ENCODE measurements at places on chromosomes 1 and 21. TPM values are rescaled to one million over a fixed set of nuclear protein-coding genes. Genes with fewer than 3 reads are reported as not detected.

DNA sequence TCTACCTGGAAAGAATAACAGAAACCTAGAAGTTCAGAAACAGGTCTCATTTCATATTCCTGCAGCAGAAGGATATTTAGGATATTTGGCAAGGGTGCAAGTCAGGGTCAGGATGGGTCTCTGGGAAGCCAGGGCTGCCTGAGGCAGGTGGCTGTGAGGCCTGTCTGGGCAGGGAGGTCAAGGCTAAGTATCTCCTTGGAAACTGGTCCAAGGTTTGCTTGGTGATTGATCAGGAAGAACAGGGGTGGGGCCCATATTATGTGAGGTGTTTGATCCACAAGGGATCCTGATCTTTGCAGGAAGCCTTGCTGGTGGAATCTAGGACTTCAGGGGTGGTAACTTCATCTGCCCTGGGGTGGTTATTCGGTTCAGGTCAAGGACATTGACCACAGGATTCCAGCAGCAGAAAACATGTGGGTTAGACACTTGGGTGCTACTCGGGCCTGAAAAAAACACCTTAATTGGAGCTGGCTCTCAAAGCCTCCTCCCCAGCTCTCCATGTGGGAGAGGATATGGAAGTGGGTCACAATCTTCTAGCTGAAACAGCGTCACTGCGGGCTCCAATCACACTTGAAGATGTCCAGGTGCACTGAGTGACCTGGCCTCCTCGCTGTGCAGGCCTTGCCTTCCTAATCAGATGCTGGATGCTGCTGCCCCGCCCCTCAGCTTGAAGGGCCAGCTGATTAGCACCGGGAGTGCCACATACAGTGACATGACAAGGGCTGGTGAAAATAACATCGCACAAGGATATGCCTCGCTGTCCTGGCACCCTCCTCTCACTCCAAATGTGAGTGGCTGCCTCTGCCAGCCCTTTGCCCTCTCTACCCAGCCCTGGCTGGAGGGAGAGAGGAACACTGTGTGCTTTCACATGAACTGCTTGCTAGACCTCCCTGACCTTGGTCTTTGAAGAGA is 8.7 kb downstream of the CTNNBIP1 start:
- H3K27ac ChIP-seq, result no peak overlapping the region
- no peak overlapping the region for H3K4me3 ChIP-seq
- H3K4me1 ChIP-seq, result peaks cover 53% of the 10 kb centered on the region
- no peak for DNase-seq
- H3K36me3 ChIP-seq, result no peaks in the 10 kb centered on the region

- DNase-seq, result no peak
- no peak overlapping the region for H3K27ac ChIP-seq
- no peaks in the 10 kb centered on the region for H3K27me3 ChIP-seq
- H3K4me1 ChIP-seq, result no peaks in the 10 kb centered on the region
- H3K36me3 ChIP-seq, result no peaks in the 10 kb centered on the region
Measured at GRCh38 chr1:78267513-78268218, 221.9 kb downstream of the GIPC2 start.

GRCh38 chr21:30146558-30147282 is 19.9 kb downstream of the CLDN17 start:
- no peaks in the 10 kb centered on the region for H3K27me3 ChIP-seq
- no peak overlapping the region for H3K27ac ChIP-seq
- DNase-seq, result no peak
- no peaks in the 10 kb centered on the region for H3K4me1 ChIP-seq
- H3K4me3 ChIP-seq, result no peak overlapping the region
- H3K36me3 ChIP-seq, result no peaks in the 10 kb centered on the region

DNA sequence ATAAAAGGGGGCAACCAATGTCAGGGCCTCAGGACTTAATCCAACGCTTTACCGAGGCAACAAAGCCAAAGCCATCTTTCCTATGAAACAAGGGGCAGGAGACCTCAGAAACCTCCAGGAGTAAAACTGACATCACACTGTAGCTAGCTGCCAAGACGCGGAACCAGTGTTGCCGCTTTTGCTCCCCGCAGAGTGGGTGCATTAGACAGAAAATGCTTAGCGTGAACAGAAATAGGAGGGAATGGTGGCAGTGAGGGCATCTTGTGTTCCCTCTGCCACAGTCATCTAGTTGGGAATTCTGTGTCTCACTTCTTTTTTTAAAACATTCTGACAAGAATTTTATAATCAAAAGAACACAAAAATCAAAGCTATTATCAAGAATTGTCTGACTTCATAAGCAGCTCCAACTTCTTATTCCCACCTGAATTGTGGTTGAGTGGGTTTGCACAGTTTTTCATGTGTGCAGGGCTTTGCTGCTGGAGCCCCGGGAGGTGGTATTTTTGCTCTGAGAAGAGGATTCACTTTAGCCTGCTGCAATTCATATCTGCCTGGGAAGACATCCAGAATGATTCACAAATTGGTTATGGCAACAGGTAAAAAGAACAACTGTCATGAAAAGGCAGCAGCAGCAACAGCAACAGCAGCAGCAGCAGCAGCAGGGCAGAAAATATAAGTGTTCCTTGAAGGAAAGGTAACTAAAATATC is 82.2 kb upstream of the DIRAS3 start:
- no peak overlapping the region for H3K27ac ChIP-seq
- no peaks in the 10 kb centered on the region for H3K27me3 ChIP-seq
- H3K36me3 ChIP-seq, result no peaks in the 10 kb centered on the region
- no peak for DNase-seq
- peaks cover 15% of the 10 kb centered on the region for H3K4me1 ChIP-seq

- H3K27ac ChIP-seq, result no peak overlapping the region
- no peak for DNase-seq
- no peak overlapping the region for H3K4me3 ChIP-seq
- no peaks in the 10 kb centered on the region for H3K27me3 ChIP-seq
Measured at GRCh38 chr1:174812016-174812415, 187.7 kb upstream of the CACYBP start.

DNA sequence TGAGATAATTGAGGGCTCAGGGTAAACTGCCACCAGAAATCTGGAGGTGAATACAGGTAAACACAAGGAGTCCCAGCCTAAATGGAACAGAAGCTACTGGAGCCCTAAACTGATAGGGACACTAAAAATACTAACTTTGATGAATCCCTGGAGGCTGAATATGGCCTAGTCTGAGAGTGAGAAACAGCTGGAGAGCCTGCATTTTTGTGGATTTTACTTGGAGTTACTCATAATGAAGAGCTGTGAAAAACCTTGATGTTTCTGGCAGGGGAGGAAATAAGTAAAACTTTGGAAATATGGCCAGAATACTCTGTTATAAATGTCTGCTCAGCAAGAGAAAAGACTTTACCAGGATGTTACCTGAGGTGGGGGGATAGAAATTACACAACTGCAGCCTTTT is 164.4 kb downstream of the LIPI start:
- H3K27me3 ChIP-seq, result no peaks in the 10 kb centered on the region
- no peaks in the 10 kb centered on the region for H3K4me1 ChIP-seq
- no peak overlapping the region for H3K27ac ChIP-seq

DNA sequence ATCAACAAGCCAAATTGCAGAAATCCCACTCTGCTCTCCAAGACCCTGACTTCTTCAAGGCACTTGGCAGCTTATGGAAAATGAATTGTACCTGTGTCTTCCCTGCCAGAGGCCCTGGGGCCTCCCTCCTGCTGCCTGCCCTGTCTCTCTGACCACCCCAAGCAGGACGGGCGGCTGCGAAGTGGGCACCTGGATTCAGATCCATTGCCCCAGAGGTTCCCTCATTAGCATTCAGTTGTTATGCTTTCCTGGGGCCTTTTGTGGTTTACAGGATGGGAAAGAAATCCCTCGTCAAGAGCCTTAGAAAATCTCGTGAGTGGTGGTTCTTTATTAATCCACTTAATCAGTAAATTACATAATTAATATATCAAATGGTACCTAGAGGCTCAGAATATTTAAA is 179.3 kb downstream of the TNR start:
- no peak overlapping the region for H3K4me3 ChIP-seq
- H3K36me3 ChIP-seq, result no peaks in the 10 kb centered on the region
- H3K27ac ChIP-seq, result no peak overlapping the region
- DNase-seq, result no peak
- H3K4me1 ChIP-seq, result no peaks in the 10 kb centered on the region

- H3K4me3 ChIP-seq, result no peak overlapping the region
- no peak for DNase-seq
- no peaks in the 10 kb centered on the region for H3K36me3 ChIP-seq
- no peaks in the 10 kb centered on the region for H3K27me3 ChIP-seq
- no peaks in the 10 kb centered on the region for H3K4me1 ChIP-seq
Measured at GRCh38 chr1:197062692-197063091, 4.4 kb downstream of the F13B start.

- H3K4me3 ChIP-seq, result no peak overlapping the region
- DNase-seq, result no peak
- no peak overlapping the region for H3K27ac ChIP-seq
- no peaks in the 10 kb centered on the region for H3K36me3 ChIP-seq
Measured at GRCh38 chr1:41461790-41462679, 22.4 kb downstream of the EDN2 start.

DNA sequence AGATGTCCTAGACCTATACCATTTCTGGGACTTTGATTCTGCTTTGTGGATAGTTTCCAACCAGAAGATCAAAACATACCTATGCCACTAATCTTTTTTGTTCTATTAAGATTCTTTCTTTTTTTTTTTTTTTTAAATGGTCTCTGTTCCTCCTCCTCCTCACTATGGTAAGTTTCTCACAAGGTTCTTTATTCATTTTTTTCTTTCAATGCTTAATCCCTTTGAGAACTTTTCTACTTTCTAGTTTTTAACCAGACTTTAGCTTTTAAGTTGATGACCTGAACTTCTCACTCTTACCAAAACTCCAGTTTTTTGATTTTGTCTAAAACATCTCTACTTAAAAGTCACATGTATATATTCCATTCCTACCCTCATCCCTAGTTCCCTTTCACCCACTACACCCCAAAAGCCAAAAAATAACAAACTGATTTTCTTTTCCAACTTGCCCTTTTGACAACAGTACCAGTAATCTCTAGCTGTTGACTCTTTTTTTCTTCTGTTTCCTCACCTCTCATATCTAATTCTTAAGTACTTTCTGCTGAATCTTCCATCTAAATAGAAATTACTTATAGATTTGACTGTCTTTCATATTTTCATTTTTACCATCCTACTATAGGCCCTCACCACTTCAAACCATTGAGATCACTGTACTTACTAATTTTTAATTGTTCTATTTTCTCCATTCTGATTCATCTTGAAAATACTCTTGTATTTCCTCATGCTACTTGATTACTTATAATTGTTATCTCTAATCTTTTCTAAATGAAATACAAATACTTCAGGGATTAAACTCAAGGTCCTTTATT is 6.1 kb downstream of the CEPT1 start:
- H3K27ac ChIP-seq, result no peak overlapping the region
- peaks cover 19% of the 10 kb centered on the region for H3K36me3 ChIP-seq
- no peak for DNase-seq
- no peaks in the 10 kb centered on the region for H3K27me3 ChIP-seq
- peaks cover 5% of the 10 kb centered on the region for H3K4me1 ChIP-seq

- DNase-seq, result no peak
- no peak overlapping the region for H3K27ac ChIP-seq
- no peaks in the 10 kb centered on the region for H3K27me3 ChIP-seq
Measured at GRCh38 chr1:17012775-17013490, 1.2 kb upstream of the ATP13A2 start.

DNA sequence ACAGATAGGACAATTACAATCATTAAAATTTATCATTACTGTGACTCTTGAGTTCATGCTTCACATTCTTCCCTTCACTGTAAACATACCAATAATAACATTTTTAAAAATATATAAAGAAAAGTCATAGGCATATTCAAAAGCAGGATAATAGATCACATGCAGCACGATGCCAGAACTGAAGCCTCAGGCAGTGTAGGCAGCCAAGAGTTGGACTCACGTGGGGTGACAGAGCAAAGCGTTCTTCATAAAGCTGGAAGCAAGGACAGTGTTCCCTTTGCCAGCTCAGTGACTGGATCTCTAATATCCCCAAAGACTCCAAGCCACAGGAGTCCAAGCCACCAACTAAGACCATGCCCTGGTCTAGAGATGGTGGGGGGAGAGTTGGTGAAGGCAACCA is 77.7 kb downstream of the ODF2L start:
- H3K4me3 ChIP-seq, result no peak overlapping the region
- no peaks in the 10 kb centered on the region for H3K27me3 ChIP-seq
- H3K36me3 ChIP-seq, result no peaks in the 10 kb centered on the region
- DNase-seq, result no peak
- no peaks in the 10 kb centered on the region for H3K4me1 ChIP-seq

DNA sequence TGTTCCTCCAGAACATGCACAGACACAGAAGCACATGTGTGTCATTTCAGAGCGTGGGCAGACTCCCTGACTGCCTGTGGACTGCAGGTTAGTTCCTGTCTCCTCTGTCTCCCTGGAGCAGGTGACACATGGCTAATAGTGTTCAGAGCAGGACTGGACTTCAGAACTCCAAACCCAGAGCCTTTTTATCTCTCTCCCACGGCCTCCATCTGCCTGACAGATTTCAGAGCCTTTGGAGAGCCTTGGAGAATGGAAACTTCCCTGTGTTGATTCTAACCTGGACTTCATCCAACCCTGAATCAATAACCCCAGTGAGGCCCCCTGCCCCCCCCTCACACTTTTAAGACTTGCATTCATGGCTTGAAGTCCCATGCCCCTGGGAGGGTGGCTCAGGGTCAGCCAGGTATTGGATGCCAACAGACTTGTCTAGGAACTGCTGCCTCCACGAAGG is 44.4 kb downstream of the C1orf198 start:
- no peaks in the 10 kb centered on the region for H3K27me3 ChIP-seq
- H3K4me3 ChIP-seq, result no peak overlapping the region
- peaks cover 23% of the 10 kb centered on the region for H3K4me1 ChIP-seq
- H3K27ac ChIP-seq, result no peak overlapping the region
- H3K36me3 ChIP-seq, result no peaks in the 10 kb centered on the region
- DNase-seq, result no peak

ASPM gene
- total RNA-seq, result 29.9 TPM

C1orf115 gene
- 16.8 TPM for total RNA-seq

TDRD10 gene
- not detected for total RNA-seq

KCNA3 gene
- total RNA-seq, result 0.07 TPM

LYSMD1 gene
- 5.0 TPM for total RNA-seq
